ENCODE measurements at places on chromosomes 12 and 14.
A peak's percentile ranks its signal among the peaks of the same experiment; 100 is the strongest.

GRCh38 chr14:32824195-32824594, 114.5 kb upstream of the NPAS3 start:
- DNase-seq = no peak

DNA sequence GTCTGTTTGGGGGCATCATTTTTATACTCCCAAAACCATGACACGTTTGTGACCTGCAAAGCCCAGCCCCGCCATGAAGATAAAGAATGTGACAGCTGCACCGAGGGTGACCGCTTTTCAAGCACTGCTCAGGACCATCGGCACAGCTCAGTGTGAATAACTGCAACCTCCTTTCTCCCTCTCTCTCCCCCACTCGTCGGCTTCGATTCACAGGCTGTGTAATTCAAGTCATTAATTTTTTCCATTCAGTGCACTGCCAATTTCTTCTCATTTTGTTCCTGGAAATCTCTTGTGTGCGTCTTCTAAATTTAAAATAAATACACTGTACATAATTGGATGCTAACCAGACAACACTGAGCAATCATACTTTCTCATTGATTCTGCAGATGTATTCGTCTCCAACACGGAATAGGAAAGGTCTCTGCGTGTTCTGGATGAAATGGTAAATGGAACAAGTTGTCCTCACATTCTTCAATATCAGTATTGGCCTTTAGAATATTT, 260.8 kb downstream of the TTC8 start:
- no peak for DNase-seq

- no peak for DNase-seq
These were observed 44.2 kb upstream of the MANSC4 start for GRCh38 chr12:27824126-27824842.

DNA sequence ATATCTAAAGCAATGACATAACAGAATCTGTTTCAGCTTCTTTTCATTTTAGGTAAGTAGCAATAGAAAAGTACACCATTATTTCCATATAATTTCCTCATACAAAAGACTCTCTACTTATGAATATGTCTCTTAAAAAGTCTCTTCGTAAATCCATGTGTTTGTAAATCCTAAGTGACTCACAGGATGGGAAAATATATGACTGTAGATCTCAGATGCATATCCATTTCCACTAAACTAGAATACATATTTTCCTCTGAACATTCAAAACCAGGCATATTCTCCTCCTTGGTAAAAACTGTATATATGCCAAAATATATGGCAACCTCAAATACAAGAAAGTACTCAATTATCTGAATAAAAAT, 93.6 kb downstream of the TXNDC16 start:
- no peak for DNase-seq

- DNase-seq = peak; percentile 45
These were observed 18.8 kb downstream of the TTC7B start for GRCh38 chr14:90797451-90797850.

DNA sequence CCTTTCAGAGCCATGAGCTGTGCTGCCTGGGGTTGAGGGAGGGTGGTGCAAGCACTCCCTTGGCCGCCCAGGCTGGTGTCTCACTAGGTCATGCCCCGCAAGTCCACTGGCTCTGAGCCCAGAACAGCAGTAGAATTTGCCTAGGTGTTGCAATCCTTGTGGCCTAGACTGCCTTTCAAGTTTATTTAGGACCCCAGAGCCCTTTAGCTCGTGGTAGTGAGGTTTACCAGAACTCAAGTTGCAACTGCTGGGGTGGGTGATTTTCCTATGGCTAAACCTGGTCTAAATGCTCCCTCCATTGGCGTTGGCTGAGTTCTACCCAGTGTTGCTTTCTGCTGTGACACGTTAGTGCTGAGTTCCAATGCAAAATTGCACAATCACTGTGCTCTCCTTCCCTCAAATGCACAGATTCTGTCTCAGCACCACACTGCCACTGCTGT, 287.2 kb downstream of the BCAT1 start:
- DNase-seq = peak; percentile 6

- no peak for DNase-seq
These were observed 28.9 kb downstream of the ESR2 start for GRCh38 chr14:64265222-64265621.

- no peak for DNase-seq
These were observed 398.0 kb upstream of the FAR2 start for GRCh38 chr12:28750946-28751685.

- peak; percentile 15 for DNase-seq
These were observed 25.4 kb downstream of the RTRAF start for GRCh38 chr14:52014601-52015267.

GRCh38 chr14:41868396-41868795, 261.7 kb downstream of the LRFN5 start:
- DNase-seq = no peak

DNA sequence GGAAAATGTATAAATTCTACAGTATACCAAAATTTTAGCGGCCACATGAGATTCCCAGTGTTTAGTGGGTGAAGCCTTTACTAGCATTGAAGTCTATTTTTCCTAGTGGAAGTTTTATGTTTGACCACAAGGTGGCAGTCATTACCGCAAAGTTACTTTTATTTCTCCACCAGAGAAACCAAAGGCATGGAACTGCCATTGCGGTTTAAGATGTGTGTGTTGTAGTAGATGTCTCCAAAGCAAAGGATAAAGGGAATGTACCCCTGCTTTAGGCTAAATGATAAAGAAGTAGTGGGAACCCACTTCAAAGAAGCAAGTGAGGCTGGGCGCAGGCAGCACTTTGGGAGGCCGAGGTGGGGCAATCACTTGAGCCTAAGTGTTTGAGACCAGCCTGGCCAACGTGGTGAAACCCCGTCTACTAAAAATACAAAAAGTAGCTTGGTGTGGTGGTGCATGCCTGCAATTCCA, 140.5 kb downstream of the PRKCH start:
- peak; percentile 62 for DNase-seq

DNA sequence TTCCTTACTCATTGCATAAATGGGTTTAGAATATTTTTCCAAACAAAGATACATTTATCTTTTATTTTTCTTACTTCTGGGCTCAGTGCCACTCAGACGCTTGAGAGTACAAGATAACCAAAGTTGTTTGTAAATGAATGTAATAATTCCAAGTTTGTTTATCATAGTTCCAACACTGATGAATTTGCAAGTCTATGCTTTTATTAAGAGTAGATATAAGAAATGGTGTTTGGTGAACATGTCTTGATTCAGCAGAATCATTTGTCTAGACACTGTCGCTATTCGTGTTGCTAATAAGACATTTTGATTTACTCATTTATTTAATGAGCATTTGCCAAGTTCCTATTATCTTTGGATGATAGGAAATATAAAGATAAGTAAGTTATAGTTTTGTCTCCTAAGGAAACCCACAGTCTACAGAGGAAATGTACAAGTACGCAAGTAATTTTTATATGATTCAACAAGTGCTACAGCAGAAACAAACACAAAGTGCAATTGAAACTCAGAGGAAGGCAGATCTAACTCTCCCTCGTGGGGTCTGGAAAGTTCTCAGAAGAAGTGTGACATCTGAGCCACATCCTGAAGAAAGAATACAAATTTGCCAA, 132.8 kb upstream of the FSCB start:
- no peak for DNase-seq

GRCh38 chr14:24816011-24816928, 182.3 kb upstream of the GZMB start:
- DNase-seq = no peak

All from hematopoietic multipotent progenitor cell (in vitro differentiated cells).